ENCODE measurements at places on chromosomes 7 and 10.

DNA sequence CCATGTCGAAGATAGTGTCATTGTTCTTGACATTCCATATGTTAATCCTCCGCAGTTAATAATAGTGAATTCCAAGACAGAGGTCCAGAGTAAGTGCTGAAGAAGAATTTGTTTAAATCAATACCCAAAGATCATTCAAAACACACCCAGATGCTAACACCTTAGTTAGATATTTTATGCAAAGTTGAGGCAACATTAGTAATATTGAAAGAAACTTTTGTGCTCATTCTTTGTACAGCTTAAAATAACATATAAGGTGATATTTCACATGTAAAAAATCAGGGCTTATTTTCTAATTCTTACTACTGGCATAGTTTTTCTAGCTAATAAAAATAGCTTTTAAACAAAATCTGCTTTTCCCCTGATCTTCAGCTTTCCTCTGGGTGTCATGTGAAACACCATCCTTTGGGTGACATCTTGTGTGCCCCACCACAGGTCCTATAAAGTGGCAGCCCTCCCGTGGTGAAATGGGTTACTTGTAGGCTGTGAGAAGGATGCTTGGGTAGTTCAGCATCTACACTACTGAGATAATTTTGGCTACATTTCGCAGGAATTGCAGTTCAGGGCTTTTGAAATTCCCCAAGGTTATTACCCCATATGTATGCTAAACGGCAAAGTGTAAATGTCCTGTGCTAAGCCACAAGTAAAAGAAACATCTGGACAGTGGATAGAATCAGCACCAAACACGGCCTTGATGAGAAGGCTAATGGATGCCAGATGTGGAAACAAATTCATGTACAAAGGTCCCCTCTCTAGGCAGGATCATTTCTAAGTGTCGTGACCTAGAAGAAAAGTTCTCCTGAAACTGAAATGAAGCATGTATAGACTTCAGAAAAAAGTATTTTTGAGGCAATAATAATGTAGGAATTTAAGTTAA lies 105.4 kb downstream of the GRM3 start:
- DNase-seq, result no peak

- no peak for DNase-seq
These were observed 31.9 kb downstream of the SLC26A4 start for GRCh38 chr7:107692501-107692900.

DNA sequence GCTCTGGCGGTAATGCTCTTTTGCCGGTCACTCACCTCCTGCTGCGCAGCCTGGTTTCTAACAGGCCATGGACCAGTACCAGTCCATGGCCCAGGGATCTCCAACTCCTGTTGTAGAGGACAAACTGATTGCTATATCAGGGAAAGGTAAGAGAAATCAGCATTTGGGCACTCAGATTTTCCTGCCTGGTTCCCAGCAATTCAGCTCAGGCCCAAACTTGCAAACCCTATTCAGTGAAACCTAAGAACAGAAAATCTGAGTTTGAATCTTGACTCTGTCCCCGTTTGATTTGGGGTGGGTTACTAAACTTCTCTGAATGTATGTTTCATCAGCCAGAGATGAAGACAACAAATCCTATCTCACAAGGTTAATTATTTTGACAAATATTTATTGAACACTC lies 77.4 kb downstream of the GFRA1 start:
- no peak for DNase-seq

DNA sequence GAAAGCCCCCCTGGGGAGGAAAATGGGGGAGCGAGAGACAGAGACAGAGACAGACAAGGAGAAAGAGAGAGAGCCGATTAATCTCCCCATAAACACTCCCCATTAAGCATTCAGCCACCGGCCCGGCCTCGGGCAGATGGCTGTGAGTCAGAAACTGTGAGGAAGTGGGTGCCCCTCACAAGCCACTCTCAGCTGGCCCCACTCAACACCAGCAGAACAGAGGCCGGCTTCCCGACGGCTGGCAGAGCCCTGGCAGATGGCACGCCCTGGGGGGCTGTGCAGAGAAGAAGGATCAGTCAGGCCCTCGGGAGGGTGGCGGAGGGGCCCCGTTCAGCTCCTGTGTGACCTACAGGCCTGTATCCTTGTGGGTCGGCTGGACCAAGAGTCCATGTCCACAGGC lies 41.2 kb downstream of the CAMK2B start:
- DNase-seq, result no peak

DNA sequence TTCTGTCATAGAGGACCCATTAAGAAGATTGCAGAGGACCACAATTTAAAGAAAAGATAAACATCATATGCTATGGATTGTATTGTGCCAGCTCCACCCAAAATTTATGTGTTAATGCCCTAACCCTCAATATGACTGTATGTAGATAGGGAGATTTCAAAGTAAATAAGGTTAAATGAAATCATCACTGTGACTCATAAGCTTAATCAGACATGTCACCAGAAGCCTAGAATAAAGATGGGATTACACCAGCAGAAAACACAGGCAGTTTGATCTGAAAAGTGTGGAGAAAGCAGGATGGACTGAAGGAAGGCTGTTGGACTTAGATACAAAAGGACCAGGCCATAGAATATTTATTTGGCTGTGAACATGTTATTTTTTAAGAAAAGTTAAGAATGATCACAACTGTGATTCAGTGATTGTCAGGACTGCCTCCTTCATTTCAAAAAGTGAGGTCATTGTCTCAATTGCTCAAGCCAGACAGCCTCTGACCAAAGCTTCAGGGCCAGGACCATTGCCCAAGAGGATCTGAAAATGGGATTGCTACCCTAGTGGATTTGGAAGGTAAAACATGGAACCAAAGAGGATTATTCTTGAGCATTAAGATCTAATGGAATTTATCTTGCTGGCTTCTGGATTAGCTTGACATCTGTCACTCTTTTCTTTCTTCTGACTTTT lies 270.8 kb upstream of the POM121L12 start:
- DNase-seq, result no peak

- DNase-seq, result no peak
These were observed 19.9 kb downstream of the ELN start for GRCh38 chr7:74047804-74048380.

DNA sequence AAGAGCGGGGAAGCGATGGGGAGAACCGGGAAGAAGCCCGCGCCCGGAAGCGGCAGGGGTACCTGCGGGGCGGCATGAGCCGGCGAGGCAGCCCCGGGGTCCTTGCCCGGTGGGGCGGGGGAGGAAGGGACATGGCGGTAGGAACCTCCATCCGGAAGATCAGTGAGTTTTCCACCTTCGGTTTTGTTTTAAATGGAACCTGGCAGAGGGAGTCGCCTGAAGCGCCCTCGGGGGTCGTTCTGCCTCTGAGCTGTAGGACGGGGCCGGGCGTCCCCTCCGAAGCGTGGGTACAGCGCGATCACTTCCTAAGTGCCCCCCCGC lies 471 bp downstream of the PFKP start:
- DNase-seq, result no peak

GRCh38 chr7:134720091-134720935 lies 59.1 kb upstream of the CALD1 start:
- DNase-seq, result no peak

DNA sequence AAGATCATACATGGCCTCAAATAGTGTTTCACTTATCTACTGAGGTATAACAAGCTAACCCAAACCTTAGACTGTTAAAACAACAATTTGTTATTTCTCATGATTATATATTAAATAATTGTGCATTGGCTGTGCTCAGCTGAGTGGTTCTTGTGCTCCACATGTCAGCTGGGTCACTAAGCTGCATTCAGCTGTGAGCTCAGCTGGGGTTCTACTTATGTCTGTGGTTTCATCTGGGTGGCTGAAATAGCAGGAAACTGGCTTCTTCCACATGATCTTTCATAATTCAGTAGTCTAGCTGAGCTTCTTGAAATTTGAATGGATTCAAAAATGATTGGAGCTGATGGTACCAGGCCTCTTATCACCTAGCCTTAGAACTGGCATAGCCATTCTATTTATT lies 181.8 kb upstream of the CSTF2T start:
- no peak for DNase-seq

DNA sequence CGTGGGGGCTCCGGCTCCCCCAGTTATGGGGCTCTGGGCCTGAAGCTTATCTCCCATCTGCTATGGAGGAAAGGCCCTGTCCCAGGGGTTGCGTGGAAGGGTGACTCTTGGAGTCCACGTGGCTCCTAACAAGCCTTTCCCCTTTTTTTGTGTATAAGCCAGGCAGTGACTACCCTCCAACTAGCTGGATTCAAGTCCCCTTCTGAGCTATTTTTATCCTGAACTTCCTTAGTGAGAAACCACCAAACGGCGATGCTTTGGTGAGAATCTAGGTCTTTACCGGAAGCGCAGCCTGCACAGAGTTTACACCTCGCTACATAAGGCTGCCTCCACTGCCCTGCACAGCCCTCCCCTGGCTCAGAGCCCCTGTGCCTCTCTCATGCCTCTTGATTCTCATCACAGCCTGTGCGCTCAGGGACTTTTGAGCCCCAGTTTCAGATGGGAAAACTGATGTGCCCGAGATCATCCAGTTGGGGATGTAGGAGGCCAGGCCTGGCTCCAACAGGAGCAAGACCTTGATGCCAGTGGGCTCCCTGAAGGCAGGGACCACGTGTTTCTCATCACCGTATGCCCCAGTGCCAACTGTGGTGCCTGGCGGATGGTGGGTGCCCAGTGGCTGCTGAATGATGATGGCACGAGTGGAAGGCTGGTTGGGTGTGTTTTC lies 102.3 kb upstream of the PPIF start:
- no peak for DNase-seq

DNA sequence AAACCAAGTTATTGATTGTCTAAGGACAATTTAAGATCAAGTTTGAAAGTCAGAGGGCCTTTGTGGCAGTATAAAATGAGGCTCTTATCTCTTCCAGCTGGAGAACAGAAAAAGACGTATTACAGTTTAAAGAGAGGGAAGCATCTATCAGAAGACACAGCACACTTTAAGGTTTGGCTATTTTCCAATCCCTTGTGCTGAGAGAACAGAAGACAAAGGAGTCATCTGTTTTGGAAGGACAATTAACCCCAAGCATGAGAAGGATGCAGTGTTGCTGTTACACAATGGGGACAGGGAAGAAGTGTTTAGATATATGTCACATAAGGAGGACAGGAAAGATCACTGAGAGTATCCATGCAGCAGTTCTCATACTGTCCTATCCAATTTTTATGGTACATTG lies 1224.2 kb upstream of the SORCS1 start:
- no peak for DNase-seq

DNA sequence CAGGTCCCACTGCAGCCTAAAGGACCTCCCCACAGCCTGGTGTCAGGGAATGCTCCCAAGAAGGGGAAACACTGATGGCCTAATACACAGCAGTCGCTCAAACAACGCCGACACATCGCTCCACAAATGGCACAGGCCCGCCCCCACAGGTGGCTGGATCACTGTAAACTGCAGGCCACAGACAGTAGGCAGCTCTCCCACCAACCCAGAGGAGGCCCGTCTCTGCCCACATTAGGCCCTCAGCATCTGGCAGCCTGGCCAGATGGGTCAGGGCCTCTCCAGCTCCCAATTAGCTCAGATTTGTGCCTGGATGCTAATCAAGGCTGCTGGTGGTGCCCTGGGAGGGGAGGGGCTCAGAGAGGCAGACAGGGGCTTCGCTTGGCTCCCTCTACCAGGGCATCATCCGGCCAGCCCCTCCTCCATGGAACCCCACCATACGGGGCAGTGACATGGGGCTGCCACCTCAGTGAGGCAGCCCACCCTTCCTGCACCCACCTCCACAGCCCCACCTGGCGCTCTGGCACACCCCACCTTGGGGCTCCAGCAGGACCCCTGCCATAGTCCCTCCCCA lies 42.7 kb downstream of the CAMK2B start:
- no peak for DNase-seq

All from heart right ventricle (tissue), 16 donors.